ENCODE measurements at places on chromosomes 5 and 9.

DNA sequence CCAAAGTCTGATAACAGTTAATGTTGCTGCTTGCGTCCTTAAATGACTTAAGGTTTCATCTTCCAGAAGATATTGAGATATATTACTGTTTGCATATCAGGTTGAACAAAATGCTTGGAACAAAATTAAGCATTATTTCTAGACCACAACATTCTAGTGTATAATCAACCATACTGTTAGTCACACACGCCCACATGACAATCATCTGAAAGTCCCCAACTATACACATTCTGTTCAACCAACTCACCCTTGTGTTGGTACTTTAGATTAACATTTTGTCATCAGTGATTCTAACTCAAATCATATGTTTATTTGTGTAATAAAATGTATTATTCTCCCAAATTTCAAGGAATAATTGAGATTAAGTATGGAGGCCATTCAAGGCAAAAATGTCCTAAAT, 47.3 kb downstream of the LURAP1L start:
- DNase-seq, result no peak

DNA sequence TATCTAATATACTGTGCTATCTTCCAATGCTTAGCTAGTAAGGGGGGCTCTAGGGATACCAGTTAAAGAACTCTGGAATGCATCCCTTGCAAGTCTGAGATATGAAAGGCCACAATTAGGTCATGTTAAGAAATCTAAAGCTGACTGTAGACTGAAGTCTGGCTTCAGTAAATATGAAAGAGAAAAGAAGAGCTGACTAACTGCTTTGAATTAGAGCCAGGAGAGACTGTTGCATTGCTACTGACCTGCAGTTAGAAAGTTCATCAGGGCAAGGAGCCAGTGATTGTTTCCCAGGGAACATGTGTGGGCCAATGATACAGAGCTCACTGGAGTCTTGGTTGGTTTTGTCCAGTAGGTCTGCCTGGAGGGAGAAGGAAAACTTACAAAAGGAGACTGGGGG, 472.1 kb upstream of the TNC start:
- no peak for DNase-seq

- no peak for DNase-seq
Measured at GRCh38 chr9:72211047-72211446, 61.8 kb downstream of the GDA start.

DNA sequence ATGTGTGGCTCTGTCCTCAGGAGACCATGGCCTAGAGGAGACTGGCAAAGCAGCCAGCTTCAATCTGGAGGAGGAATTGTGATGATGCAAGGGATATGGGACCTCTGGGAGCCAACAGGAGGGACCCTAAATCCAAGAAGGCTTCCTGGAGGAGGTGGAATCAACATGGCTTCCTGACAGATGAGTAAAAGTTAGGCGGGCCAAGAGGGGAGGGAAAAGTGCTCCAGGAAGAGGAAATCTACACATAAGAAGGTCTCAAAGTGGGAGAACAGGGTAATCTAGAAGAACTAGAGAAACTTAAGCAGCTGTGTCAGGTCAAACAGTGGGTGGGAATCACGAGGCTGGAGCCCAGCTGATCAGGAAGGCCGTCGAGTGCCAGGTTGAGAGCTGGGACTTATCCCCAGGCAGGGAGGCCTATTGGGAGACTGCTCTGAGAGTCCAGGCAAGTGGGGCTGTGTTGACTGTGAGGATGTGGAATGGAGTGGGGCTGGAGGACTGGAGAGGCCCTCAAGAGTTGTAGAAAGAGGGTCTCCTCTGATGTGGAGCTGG, 119.1 kb downstream of the C9orf50 start:
- no peak for DNase-seq

GRCh38 chr5:165894916-165895315, 2389.5 kb downstream of the MAT2B start:
- DNase-seq, result no peak

DNA sequence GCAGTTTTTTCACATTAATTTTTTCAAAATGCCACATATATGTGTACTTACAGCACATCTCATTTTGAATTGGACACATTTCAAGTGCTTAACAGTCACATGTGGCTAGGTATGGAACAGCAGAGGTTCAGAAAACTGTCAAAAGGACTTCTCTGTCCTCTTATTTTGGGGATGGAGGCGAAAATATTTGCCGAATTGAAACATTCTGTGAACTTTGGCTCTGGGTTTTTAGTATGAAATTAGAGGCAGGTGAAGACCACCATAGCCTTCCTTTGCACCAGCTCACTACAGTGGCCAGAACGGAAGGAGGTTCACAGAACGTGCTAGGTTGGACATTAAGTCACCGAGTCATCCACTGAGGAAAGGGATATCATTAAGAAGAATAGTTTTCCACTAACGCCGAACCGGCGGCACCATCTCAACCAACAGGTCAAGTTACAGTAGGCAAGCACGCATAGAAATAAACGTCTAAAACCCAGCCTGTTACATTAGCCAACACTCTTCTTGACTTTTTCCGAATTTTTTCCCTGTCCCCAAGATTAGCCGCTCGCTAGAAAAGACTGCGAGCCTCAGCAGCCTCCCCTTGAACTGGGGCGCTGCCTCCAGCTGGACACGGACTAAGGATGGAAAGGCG, 1.8 kb upstream of the TLE4 start:
- DNase-seq, result no peak
